ENCODE measurements at places on chromosomes 7 and 10.

- no peak for DNase-seq
Observed at GRCh38 chr7:8255680-8256655, 6.0 kb downstream of the ICA1 start.

GRCh38 chr10:30736685-30737232, 107.2 kb upstream of the LYZL2 start:
- DNase-seq, result no peak

GRCh38 chr7:156773966-156774365, 119.0 kb downstream of the LMBR1 start:
- no peak for DNase-seq

DNA sequence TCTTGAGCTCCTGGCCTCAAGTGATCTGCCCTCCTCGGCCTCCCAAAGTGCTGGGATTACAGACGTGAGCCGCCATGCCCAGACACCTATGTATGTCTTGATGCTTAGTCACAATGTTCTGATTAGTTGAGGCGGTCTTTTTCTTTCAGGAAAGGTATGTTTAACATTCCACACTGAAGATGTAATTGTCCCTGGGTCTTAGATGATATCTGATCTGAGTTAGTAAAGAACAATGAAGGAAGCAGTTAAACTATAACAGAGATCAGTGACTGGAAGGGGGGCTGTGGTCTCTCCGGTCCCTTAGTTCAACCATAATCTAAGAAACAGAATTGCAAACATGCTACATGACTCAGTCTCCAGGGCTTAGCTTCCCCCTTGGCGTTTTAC, 31.5 kb upstream of the SH2D4B start:
- no peak for DNase-seq

GRCh38 chr10:6535156-6535764, 44.8 kb downstream of the PRKCQ start:
- no peak for DNase-seq
